ENCODE measurements at places on chromosomes 16 and 17. TPM values are rescaled to one million over a fixed set of nuclear protein-coding genes. Genes with fewer than 3 reads are reported as not detected.

CDT1 gene
- 0.98 TPM for total RNA-seq

PIRT gene
- total RNA-seq: not detected

CA7 gene
- total RNA-seq: not detected

LASP1 gene
- 51.6 TPM for total RNA-seq

NTN3 gene
- total RNA-seq: 0.09 TPM

GNGT2 gene
- total RNA-seq: 1.6 TPM

SLC16A6 gene
- 0.54 TPM for total RNA-seq

ANKRD13B gene
- 4.8 TPM for total RNA-seq

SMIM36 gene
- total RNA-seq: not detected

SPAG7 gene
- 53.2 TPM for total RNA-seq

DNAJA3 gene
- total RNA-seq: 25.2 TPM

KRTAP9-3 gene
- total RNA-seq: not detected

EFCAB5 gene
- total RNA-seq: 0.34 TPM

KRTAP9-4 gene
- not detected for total RNA-seq

PRAC1 gene
- not detected for total RNA-seq

RND2 gene
- 0.09 TPM for total RNA-seq
